Type B pancreatic cell (in vitro differentiated cells): ENCODE measurements at places on chromosomes 1 and 21.

GRCh38 chr1:167599957-167600581 is 30.0 kb upstream of the RCSD1 start:
- DNase-seq, result no peak

DNA sequence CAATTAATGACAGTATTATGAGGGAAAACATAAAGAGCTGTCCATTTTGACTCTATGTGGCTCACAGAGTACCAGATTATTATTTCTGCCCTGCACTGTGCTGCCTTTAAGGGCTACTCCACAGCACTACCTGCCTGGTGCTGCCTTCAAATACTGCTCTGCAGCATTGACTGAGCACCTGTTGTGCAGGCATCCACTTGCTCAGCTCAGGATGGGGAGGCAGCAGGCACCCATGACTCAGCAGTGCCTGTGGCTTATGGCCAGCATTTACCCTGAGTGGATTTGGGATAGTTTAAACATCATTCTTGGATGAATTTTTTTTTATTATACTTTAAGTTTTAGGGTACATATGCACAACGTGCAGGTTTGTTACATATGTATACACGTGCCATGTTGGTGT is 953 bp upstream of the KPRP start:
- DNase-seq, result no peak

DNA sequence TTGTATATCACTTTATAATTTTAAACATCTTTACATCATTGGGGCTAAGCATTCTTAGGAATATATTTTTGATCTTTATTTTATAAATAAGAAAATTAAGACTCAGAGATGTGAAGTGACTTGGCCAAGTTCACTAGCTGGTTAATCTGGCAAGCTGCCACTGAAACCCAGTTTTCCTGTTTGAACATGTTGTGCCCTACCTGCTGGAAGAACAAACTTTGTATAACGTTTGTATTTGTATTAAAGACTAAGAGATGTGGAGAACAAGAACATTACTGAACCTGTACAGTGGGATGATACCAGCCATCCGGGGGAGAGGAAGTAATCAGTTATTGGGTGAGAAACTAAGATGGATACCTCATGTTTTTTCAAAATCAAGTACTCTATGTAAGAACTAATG is 77.2 kb upstream of the SIPA1L2 start:
- DNase-seq, result no peak

- DNase-seq, result no peak
Measured at GRCh38 chr1:18352636-18353265, 128.0 kb upstream of the KLHDC7A start.

DNA sequence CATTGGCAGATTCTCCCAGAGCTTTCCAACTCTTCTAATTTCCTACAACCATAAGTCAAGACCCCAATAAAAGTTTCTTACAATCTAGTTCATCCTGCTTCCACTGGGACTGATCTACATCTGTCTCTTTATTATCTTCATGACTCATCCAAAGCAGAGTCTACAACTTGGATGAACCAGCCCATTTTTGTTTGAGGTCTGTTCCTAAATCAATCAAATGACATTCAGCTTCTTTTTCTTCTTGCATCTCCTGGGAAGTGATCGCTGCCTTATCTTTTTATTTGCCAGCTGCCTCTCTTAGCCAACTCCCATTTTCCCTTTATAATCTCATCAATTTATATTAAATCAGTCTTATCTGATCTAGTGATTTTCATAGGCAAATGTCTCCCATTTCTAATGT is 105.6 kb downstream of the ERG start:
- no peak for DNase-seq

- DNase-seq, result no peak
Measured at GRCh38 chr1:111587509-111588174, 31.9 kb upstream of the RAP1A start.

- no peak for DNase-seq
Measured at GRCh38 chr1:62952596-62952995, 168.7 kb downstream of the ATG4C start.

DNA sequence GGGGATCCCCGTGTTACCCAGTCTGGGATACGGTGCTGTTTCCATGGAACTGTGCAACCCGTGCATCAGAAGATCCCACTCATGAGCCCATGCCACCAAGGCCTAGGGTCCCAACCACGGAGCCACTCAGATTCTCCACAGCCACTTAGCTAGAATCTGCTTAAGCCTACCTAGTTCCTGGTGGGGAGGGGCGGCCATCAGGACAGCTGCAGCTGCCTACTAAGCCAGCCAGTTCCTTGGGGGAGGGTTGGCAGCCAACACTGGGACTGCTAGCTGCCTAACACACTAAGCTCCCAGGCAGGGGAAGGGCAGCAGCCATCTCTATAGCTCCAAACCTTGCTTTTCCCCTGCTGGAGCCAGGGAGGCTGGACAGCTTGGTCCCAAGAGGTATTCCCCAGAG is 549.2 kb upstream of the BRINP3 start:
- DNase-seq, result no peak

DNA sequence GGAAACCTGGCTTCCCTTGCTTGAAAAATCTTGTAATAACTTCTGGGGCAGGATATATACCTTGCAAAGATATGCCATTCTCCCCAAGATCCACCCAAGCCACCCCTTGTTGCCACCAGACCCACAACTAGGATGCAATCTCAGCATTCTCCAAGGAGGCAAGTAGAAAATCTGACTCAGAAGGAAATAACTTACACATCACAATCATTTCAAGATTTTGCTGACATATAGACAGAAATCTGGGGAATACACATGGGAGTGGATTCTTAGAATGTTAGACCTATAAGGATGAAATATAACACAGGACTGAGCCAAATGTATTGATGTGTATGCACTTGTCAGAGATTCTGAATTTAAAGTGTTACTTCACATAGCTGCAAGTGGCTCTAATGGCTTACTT is 14.8 kb upstream of the ZDHHC18 start:
- no peak for DNase-seq

- no peak for DNase-seq
Measured at GRCh38 chr1:61391730-61392129, 309.4 kb downstream of the NFIA start.

- DNase-seq, result no peak
Measured at GRCh38 chr1:93673163-93673829, 8.3 kb downstream of the BCAR3 start.

DNA sequence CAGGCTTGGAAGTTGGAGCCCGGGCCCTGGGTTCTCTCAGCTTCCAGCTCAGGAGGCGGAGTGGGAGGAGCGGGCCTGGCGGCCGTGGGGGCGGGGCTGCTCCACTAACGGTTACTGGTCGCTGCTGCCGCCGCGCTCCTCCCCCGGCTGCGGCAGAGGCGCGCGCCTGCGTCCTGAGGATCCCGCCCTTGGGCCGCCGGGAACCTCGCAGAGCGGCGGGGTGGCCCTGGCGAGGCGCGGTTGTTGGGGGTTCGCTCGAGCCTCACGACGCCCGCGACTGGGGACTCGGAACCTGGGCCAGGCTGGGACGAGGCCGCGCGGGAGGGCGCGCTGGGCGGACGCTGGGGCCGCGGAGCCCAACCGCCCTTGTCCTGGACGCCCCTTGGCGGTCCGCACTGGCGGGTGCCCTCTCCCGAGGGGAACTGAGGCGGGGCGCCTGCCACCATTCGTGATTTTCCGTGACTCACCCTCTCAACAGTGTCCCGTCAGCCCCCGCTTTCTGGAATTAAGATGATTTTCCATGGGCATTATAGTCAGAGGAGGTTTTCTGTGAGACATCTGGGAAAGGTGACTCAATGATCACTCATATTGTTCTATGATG is 34.1 kb downstream of the OR2G3 start:
- DNase-seq, result no peak

DNA sequence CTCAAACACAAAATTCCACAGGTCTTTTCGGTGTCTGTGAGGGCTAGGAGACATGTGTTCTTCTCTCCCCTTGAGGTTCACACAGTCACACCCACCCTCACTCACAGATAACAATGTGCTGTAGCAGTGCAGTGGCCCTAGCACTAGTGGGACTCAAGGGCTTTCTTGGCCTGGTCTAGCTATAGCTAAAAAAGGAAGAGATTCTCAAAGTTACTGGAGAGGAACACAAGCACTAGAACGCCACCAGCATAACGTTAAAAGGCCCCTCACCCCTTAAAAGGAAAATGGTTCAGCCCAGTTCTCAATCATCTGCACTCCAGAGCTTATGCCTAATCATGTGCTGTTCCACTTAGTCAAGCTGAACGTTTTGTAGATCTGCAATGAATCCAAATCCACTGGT is 39.5 kb downstream of the RGS8 start:
- no peak for DNase-seq

DNA sequence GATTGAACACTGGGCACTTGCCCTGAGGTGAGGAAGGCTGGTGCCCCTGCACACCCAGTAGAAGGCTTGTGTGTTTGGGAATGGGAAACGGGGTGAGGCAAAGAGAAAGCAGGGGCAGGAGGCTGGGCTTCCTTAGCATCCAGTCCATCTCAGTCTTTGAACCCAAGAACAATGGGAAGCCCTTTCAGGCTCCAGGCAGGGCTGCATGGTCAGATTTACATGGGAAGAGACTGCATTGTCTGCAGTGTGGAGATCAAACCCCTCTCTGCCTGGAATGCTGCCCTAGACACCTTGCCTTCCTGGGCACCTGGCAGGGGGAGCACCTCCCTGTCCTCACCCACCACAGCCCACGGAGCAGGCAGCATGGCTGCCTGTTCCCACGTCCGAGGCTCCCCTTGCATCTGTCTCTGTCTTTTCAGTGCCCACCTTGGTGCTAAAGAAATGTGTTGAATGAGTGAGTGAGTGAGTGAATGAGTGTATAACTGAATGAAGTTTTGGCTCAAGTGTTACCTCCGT is 268.5 kb downstream of the GRIK3 start:
- DNase-seq, result no peak

GRCh38 chr21:37367336-37367702 is 746 bp downstream of the DYRK1A start:
- no peak for DNase-seq

- no peak for DNase-seq
Measured at GRCh38 chr1:238458899-238459298, 568.2 kb upstream of the ZP4 start.

DNA sequence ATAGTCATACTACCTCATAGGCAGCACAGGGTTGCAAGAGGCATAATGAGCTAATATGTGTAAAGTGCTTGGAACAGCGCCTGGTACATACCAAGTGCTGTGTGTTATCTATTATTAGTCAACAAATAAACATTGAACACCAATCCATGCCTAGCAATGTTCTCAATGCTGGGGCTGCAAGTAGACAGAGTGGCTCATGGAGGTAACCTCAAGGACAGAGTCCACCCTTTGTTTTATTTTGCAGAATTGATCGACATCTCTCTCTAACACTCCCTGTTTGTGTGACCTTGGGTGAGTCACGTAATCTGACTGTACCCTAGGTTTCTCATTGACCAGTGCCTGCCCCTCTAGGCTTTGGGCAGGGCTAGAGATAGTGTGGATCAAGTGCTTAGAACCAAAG is 164.0 kb upstream of the KLHDC7A start:
- DNase-seq, result no peak

GRCh38 chr1:207286786-207287468 is 34.6 kb upstream of the CD55 start:
- DNase-seq, result no peak

- DNase-seq, result no peak
Measured at GRCh38 chr1:193486671-193487229, 300.3 kb upstream of the B3GALT2 start.

GRCh38 chr1:201731592-201731991 is 97.4 kb upstream of the IPO9 start:
- DNase-seq, result no peak

DNA sequence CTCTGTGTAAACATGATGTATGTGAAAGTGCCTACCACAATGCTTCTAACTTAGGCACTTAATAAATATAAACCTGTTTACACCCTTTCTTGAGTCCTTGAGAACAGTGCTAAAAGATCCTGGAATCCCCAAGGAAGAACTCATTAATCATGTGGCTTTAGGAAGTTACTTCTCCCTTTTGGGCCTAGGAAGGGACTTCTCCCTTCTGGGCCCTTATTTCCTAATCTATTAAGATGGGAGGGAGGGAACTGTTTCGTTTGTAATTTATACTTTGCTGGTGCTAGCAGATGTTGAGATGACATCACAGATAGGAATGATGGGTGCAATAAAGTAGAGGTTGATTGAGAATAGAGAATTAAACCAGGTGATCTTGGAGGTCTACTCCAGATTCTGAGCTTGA is 1.2 kb downstream of the BTF3L4 start:
- DNase-seq, result no peak

DNA sequence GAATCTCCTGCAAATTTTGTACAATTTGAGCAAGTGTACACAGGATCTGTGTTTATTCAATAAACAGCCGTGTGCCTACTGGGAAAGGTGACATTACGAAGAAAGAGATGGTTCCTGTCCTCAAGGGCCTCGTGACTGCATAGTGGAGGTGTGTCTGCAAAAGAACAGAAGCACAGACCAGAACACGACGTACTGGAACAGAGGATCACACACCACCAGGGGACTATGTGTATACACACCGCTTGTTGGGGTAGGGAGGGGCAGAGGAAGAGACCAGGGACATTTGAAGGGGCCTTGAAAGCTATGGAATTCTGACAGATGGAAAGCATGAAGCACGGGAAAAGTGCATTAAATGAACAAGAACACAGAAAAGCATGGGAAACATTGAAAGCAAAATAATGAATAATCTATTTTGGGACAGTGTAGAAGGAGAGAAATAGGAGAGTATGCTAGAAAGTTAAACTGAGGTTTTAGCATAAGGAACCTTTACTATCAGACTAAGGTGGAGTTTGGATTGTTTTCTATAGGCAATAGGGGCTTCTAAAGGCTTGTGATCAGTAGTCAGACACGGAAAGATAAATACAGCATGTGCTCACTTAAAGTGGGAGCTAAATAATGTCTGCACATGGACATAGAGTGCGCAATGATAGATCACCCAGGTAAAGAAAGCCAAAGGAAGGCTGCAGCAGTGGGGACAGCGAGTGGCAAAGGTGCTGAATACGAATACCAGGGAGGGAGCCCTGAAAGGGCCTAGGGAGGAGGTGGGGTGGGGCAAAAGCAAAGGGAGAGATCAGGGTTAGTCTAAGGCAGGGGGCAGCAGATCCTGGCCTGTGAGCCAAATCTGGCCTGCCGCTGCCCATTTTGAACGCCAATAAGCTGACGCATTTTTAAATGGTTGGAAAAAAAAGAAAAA is 11.0 kb downstream of the JAK1 start:
- no peak for DNase-seq

GRCh38 chr1:6827079-6827478 is 41.8 kb downstream of the CAMTA1 start:
- no peak for DNase-seq

DNA sequence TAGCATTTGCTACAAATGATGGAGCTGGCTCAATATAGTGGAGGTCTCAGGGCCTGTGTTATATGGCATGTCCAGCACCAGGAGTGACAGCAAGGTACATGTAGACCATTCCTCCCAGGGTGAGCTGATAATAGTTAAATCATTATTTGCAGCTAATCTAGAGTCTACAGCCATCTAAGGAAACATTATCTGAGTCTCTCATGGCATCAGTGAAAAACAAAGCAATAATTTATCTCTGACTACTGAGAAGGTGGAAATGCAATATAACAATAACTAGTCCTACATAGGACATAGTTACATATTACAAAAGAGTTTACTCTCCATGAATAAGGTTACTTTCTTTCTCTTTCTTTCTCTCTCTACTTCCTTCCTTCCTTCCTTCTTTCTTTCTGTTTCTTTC is 143.4 kb upstream of the KCNK2 start:
- no peak for DNase-seq
